ENCODE measurements at places on chromosomes 7 and 10. TPM values are rescaled to one million over a fixed set of nuclear protein-coding genes. Genes with fewer than 3 reads are reported as not detected.

GRCh38 chr7:131011432-131011742 lies 277.4 kb upstream of the KLF14 start:
- no peaks in the 10 kb centered on the region for H3K36me3 ChIP-seq
- H3K27ac ChIP-seq: no peak overlapping the region
- H3K27me3 ChIP-seq: no peaks in the 10 kb centered on the region
- no peak for DNase-seq

GRCh38 chr10:60314069-60314940 lies 75.4 kb downstream of the ANK3 start:
- no peaks in the 10 kb centered on the region for H3K27me3 ChIP-seq
- no peak overlapping the region for H3K27ac ChIP-seq
- H3K4me1 ChIP-seq: peaks cover 25% of the 10 kb centered on the region
- no peak overlapping the region for H3K4me3 ChIP-seq

Gene RBM33
- 89.9 TPM for total RNA-seq

- H3K36me3 ChIP-seq: no peaks in the 10 kb centered on the region
- no peaks in the 10 kb centered on the region for H3K27me3 ChIP-seq
- H3K4me1 ChIP-seq: no peaks in the 10 kb centered on the region
- DNase-seq: no peak
- H3K27ac ChIP-seq: no peak overlapping the region
Measured at GRCh38 chr10:89078724-89079672, 88.4 kb downstream of the FAS start.

- H3K27ac ChIP-seq: no peak overlapping the region
- H3K4me3 ChIP-seq: no peak overlapping the region
- H3K36me3 ChIP-seq: no peaks in the 10 kb centered on the region
- DNase-seq: no peak
Measured at GRCh38 chr10:59093461-59093860, 83.0 kb upstream of the PHYHIPL start.

Gene C7orf57
- not detected for total RNA-seq

- peaks cover 4% of the 10 kb centered on the region for H3K36me3 ChIP-seq
- peak overlapping the region; percentile 12 for H3K27ac ChIP-seq
- no peak for DNase-seq
Measured at GRCh38 chr10:80491251-80492102, 37.4 kb downstream of the TSPAN14 start.

DNA sequence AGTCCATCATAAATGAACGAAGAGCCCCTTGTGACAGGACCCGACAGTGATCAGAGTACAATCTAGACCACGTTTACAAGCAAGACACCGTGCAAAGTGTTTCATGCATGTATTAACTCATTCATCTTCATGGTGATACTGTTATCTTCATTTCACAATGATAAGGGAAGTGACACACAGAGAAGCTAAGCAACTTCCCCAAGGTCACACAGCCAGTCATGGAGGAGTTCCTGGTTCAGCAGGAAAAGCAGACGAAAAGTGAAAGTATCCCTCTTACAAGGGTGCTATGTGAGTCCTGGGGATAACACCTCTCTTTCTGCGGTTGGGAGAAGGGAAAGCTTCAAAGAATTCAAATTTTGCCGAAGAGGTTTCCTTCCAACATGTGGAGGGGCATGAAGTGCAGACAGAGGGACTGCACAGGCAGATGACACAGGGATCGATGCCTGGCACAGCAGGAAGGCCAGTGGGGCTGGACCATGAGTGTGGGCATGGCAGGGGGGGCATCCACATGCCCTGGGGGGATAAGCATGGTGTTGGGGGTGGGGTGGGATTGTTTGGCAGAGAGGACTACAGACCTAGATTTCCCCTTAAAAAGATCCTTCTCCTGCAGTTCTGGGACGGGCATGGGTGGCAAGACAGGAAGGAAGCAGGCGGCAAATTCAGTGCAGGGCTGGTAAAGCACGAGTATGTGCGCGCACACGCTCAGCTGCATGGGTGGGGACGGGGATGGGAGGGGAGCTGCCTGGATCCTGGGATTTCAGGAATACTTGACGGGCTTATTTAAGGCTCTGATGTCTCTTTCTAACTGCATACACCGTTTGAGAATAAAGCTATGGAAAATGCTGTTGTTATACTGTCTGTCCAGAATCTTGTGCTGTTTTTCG lies 33.5 kb upstream of the DDC start:
- 0 out of 2 replicates have a peak, but pooled peaks cover 1% of the 10 kb centered on the region for H3K36me3 ChIP-seq
- no peak overlapping the region for H3K4me3 ChIP-seq
- no peaks in the 10 kb centered on the region for H3K4me1 ChIP-seq
- no peak overlapping the region for H3K27ac ChIP-seq
- no peak for DNase-seq
- no peaks in the 10 kb centered on the region for H3K27me3 ChIP-seq

Gene OR2A42
- total RNA-seq: not detected

Gene CPED1
- 0.23 TPM for total RNA-seq

DNA sequence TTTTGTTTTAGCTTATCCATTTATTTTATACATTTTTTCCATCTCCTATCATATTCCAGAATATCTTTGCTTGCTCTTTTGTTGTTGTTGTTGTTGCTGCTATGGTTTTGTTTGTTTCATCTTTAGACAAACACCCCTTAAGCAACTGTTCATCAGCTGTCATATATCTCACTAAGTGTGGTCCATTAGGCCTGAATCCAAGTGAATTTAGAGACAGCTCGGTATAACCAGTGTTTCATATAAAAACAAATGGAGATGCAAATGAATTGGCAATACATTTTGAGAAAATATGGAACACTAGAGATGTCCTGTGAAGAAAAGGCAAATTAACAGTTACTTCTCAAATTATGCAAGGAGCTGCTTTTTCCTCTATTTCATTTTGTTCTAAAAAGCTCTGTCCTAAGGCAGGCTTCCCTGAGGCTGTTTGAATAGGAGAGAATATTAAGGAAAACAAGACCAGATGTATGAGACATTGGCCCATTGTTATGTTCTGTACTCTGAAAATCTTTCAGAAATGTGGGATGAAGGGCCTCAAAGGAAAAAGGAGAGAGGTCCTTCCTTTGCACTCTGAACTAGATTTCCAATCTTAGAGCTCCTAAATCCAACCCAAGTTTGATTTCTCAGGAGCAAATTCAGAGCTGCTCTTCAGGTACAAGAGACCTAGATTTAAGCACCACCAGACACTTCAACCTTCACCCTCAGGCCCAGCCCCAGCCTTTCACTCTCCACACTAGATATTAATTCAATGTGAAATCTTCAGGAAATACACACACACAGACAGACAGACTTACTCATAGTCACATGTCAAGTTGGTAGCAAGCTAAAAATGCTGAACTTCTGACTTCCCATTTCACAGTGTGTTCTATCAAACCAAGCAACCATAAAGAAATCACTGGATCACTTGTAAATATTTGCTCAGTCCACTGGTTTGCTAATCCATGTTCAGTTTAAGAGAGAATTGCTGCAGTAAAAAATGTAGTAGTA lies 5.4 kb downstream of the TFEC start:
- H3K36me3 ChIP-seq: no peaks in the 10 kb centered on the region
- DNase-seq: no peak

Gene LBX1
- not detected for total RNA-seq

GRCh38 chr10:121592155-121592890 lies 5.9 kb downstream of the FGFR2 start:
- no peaks in the 10 kb centered on the region for H3K27me3 ChIP-seq
- H3K4me3 ChIP-seq: no peak overlapping the region
- peaks cover 8% of the 10 kb centered on the region for H3K36me3 ChIP-seq

DNA sequence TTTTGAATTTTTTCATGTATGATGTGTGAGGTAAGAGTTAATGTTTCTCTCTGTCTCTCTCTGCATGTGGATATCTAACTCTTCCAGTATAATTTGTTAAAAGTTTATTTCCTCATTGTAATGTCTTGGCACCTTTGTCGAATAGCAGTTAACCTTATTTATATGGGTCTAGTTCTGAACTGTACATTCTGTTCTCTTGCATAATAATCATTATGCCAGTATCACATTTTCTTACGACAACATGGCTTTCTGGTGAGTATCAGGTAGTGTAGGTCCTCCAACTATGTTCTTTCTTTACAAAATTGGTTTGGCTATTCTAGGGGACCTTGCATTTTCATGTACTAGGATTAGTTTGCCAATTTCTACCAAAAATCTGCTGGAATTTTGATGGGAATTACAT lies 337.0 kb upstream of the FZD8 start:
- H3K36me3 ChIP-seq: no peaks in the 10 kb centered on the region
- H3K27ac ChIP-seq: no peak overlapping the region
- no peak overlapping the region for H3K4me3 ChIP-seq
- H3K27me3 ChIP-seq: no peaks in the 10 kb centered on the region
- no peak for DNase-seq

- H3K27me3 ChIP-seq: peaks cover 8% of the 10 kb centered on the region
- no peaks in the 10 kb centered on the region for H3K36me3 ChIP-seq
- H3K4me1 ChIP-seq: peaks cover 5% of the 10 kb centered on the region
- H3K27ac ChIP-seq: no peak within 1 kb of the TSS
- H3K4me3 ChIP-seq: peak within 1 kb of the TSS; percentile 43
Measured at GRCh38 chr10:51074238-51075028, at the start of gene PRKG1. PRKG1 (plus strand) TSS chr10:51074487.

Gene PDIA4
- 192 TPM for total RNA-seq

- no peak overlapping the region for H3K4me3 ChIP-seq
- no peak overlapping the region for H3K27ac ChIP-seq
- peaks cover 23% of the 10 kb centered on the region for H3K4me1 ChIP-seq
- H3K36me3 ChIP-seq: no peaks in the 10 kb centered on the region
Measured at GRCh38 chr10:113450906-113451305, 101.9 kb upstream of the HABP2 start.

- H3K4me3 ChIP-seq: no peak overlapping the region
- H3K27ac ChIP-seq: no peak overlapping the region
- no peak for DNase-seq
- H3K36me3 ChIP-seq: no peaks in the 10 kb centered on the region
- H3K4me1 ChIP-seq: peaks cover 5% of the 10 kb centered on the region
- H3K27me3 ChIP-seq: no peaks in the 10 kb centered on the region
Measured at GRCh38 chr10:5442065-5442989, 30.0 kb downstream of the NET1 start.

GRCh38 chr10:124688889-124689670 lies 55.1 kb downstream of the FAM53B start:
- no peaks in the 10 kb centered on the region for H3K4me1 ChIP-seq
- H3K27ac ChIP-seq: no peak overlapping the region
- no peak for DNase-seq

DNA sequence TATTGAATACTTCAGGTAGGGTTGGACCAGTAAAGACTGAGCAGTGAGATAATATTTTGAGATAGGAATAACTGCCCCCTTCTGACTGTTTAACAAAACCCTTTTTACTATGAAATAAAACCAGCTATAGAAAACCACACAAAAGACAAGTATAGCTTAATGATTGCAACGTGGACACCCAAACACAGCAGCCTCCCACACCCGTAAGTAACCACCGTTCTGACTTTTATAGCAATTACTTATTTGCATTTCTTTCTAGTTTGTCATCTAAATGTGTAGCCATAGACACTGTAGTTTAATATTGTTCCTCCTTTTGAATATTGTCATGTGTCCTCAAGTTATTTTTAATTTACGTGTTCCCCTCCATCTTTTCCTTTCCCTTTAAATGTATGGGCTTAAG lies 42.9 kb upstream of the SYPL1 start:
- H3K4me3 ChIP-seq: no peak overlapping the region
- H3K4me1 ChIP-seq: peaks cover 32% of the 10 kb centered on the region
- H3K27me3 ChIP-seq: no peaks in the 10 kb centered on the region

All from Caco-2 (cell line).